ENCODE measurements at places on chromosomes 1 and 21.

DNA sequence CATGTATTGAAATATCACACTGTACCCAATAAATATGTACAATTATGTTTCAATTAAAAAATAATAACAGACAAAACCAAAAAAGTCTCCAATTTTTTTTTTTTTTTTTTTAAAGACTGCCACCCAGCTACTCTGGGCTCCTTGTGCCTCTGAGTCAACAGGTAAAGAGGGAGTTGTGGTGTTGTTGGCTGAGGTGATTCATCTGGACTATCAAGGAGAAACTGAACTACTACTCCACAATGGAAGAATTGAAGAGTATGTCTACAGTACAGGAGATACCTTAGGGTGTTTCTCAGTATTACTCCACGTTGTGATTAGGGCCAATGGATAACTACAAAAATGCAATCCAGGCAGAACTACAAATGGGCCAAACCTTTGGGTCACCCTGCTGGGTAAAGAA is 67.9 kb downstream of the SCMH1 start:
- no peak for DNase-seq

DNA sequence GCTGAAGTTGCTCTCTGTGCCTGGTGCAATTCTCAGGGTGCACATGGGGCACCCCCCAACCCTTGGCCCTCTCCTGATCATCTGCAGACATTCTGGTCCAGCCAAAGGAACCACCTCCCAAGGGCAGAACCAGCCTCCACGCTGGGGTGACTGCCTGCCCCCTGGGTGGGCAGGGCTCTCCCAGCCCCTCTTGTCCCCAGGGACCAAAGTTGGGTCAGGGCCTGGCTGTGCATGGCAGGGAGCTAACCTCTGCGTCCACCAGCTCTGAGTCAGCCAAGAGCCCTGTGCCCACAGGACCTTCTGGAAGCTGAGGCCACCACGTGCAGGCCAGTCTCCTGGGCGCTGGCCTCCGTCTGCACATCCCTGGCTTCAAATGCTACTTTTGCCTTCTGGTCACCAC is 101.9 kb downstream of the SIK1 start:
- no peak for DNase-seq

DNA sequence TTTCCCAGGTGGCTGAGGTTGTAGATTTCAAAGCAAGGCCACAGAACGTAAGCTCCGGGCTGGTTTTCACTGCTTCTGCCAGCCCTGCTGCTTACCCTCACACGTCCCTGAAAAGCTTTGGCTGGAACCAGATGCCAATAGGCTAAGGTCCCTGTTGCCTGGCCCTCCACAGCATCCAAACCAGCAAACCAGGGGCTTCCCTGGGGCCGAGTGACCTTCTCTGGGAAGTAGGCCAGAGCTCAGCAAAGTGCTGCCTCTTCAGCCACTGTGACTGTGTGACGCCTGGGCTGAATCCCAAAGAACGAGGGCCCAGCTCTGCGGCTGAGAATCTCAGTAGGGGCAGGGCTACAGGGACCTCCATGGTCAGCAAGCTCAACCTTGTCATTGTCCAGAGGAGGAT is 28.9 kb upstream of the RBM15 start:
- DNase-seq, result no peak

DNA sequence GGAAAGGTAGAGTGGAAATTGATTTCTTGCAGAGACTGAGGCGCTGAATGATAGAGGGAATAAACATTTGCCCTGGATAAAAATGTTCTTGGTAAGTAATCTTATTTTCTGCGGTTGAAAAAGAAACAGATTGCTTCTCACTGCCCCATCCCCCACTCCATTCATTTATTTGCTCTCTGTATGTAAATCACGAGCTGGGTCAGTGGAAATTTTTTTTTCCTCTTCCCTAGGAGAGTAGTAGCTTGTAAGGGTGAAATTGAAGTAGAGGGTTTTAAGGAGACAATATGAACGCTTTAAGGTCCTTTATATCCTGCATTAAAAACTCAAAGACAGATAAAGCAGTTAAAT is 1.4 kb upstream of the BRINP3 start:
- no peak for DNase-seq

DNA sequence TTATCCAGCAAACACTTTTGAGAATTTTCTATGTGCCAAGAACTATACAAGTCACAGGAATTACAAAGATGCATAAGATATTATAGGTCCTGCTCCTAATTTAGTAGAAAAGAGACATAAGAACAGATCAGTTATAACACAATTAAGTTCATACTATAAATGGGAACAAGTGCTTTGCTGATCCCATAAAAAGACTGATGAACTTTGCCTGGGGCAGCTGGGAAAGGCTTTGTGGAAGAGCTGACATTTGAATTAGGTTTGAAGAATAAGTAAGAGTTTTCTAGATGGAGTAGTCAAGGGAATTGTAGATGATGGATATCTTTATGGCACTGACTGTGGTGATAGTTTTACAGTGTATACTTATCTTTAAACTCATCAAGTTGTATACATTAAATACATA is 76.5 kb downstream of the VCAM1 start:
- DNase-seq, result no peak

GRCh38 chr1:183600136-183600535 is 9.9 kb upstream of the NCF2 start:
- no peak for DNase-seq
